Activated CD8-positive, alpha-beta memory T cell treated with anti-CD3 and anti-CD28 coated beads for 1 hour (primary cell): ENCODE measurements at places on chromosomes 5 and 9.

DNA sequence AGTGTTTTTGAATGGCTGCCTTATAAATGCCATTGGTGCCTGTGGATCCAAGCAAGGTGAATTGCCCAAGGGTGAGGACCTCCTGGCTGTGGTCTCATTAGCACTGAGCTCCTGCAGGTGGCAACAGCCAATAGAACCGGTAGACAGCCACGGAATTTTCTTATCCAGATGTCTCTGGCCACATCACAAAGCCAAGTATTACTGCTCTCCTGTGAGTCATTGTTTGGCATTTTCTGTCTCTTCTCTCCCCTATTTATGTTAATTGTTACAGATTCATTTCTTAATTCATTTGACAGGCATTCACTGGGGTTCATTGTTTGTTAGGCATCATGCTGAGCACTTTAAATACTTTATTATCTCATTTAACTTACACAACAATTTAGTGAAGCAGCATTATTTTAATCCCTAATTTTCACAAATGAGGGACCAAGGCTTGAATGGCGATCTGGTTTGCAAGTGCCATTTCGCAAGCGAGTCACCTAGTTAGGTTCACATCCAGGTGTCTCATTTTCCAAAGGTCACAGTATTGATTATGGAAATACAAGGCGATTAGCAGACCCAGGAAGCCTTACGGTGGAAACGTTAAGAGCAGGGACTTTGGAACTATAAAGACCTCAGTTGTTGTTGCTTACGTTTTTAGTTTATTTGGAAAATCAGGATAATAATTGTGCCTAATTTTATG lies 58.2 kb upstream of the DPYSL3 start:
- no peak for DNase-seq

GRCh38 chr9:91727316-91727861 lies 222.6 kb downstream of the ROR2 start:
- no peak for DNase-seq

DNA sequence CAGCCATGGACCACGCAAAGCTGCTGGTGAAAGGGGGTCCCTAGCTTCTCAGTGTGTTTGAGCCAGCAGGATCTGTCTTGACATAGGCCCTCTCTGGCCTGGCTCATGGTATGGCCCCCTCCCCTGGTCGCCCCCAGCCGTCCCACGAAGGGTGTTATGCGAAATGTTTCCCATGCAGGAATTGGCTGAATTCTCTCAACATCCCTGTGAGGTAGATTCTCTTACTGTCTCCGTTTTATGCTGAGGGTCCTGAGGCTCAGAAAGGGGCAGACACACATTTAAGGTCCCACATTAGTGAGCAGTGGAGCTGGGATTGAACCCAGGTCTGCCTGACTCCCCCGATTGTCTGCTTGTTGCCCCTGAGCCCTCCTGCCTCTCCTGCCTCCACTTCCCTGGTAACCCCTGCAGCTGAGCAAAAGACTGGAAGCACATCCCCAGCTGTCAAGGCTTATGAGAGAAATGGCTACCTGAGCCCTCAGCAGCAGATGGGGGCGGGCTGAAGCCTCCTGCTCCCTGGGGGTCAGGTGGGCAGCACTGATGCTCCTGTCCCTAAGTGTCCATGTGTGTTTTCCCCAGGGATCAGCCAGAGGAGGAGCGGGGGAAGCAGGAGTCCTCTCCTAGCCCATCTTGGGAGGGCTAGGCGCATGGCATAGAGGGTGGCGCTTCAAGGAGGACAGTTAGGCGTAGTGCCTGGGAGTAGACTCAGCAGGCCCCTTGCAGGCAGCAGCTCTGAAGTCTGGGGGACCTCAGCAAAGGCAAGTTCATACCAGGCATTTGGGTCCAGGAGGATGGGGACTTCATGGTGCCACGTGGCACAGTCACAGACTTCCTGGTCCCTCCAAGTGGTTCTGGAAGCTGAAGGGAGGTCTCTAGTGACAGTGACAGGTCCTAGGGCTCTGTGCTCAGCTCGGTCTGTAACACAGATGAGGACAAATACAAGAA lies 49.0 kb upstream of the GARNL3 start:
- DNase-seq, result no peak

- no peak for DNase-seq
These were observed 258.3 kb upstream of the NR4A3 start for GRCh38 chr9:99563364-99563763.

- no peak for DNase-seq
These were observed 3.7 kb downstream of the CNTLN start for GRCh38 chr9:17138503-17138902.

GRCh38 chr5:153485641-153486040 lies 4.8 kb upstream of the GRIA1 start:
- no peak for DNase-seq

DNA sequence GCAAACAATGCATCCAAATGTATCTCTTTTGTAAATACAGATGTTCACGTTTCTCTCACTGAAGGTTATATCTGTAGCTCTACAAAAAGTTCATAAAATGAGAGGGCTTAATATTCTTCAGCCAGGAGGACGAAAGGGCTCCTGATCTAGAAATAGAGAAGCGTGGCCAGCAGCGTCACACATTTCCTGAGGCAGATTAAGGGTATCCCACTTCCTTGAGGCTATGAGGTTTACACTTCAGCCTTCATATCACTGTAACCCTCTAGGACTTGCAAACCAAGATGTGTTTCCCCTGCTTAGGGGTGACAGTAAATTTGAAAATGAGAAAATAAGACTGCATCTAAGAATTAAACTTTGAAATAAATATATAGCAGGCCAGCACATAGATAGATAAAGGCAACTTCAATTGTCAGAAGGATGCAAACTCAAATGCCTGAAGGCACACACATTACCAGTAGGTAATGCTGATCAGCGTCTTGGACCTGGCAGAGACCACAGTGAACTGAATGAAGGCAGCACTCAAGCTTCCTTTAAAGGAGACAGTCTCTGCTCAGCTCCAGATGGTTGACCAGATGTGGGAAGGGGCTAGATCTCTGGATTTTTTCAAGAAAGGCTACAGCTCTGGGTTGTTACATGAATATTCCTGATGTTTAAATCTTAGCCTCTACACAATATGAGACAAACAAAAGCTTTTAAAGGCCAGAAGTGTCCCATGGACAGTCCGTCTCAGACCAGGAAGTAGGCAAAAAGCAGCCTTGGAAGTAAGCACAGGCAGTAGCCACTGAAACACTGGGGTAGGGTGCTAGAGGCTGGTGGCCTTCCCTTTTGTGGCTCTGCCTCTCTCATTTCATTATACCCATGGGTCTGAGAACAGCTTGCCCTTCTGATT lies 197.7 kb downstream of the MCTP1 start:
- no peak for DNase-seq

GRCh38 chr5:171841984-171842776 lies 56.6 kb downstream of the SMIM23 start:
- no peak for DNase-seq

- no peak for DNase-seq
These were observed 1077.4 kb upstream of the ARRDC3 start for GRCh38 chr5:92460505-92460904.

- no peak for DNase-seq
These were observed 10.9 kb downstream of the TMEM8B start for GRCh38 chr9:35839926-35840325.

DNA sequence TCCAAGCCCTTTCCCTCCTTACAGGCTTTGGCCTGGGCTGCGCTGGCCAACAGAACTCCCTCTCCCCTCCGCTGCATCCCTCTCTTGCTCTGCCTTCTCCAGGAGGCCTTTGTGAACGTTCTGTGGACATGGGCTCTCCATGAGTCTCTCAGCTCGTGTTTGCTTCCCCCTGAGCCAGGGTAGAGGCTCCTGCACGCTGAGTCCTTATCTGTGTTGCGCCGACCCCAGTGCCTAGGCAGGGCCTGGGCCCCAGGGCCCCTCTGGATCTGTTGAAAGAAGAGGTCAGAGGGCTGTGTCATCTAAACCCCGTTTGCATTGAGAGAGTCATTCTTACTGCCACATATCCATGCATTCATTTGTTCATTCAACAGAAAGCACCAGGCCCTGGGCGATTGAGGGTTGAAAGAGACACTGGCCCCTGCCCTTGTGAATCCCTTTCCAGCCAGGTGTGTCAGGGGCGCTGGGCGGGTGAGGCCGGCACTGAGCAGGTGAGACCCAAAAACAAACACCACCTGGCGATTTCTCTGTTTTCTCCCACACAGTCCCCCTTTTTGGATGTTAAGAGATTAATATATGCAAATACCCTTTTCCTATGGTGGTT lies 111.2 kb upstream of the IER5L start:
- no peak for DNase-seq

DNA sequence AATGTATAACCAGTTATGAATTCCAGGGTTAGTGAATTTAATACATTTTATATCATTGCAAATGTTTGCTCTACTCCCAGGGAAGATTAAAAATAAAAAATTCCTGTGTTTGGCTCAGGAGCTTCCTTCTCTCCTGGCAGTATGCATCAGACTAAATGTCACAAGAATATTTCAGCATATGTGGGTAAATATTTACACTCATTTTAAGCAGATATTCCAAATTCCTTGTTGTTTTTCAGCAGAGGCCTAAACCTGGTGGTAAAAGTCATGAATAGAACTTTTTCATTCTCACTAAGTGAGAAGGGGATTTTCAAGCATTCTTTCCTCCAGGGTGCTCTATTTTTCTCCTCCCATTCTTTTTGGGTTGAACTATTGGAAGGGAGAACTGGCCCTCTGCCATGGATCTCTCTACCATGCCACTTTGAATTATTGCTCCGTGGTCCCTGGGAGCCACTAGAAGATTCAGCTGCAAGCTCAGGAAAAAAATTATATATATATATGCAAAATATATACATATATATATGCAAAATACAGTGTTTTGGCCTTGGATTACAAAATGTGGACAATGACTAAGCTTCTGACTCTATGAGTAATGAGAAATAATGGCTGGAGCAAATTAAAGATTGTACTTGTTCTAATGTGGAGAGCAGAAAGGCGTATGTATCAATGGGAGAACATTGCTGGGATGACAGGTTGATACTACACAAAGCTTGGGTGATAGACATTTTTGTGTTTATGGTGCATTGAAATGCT lies 180.6 kb upstream of the PAPPA start:
- DNase-seq, result no peak

- no peak for DNase-seq
These were observed 107.3 kb upstream of the PTGER4 start for GRCh38 chr5:40572391-40572790.

- DNase-seq, result no peak
These were observed 17.2 kb downstream of the PITX1 start for GRCh38 chr5:135016861-135017290.

GRCh38 chr9:29208670-29209069 lies 1635.4 kb upstream of the C9orf72 start:
- DNase-seq, result no peak
